ENCODE measurements at places on chromosomes 12 and 14.

- DNase-seq, result no peak
Observed at GRCh38 chr14:56341766-56342493, 223.7 kb downstream of the PELI2 start.

DNA sequence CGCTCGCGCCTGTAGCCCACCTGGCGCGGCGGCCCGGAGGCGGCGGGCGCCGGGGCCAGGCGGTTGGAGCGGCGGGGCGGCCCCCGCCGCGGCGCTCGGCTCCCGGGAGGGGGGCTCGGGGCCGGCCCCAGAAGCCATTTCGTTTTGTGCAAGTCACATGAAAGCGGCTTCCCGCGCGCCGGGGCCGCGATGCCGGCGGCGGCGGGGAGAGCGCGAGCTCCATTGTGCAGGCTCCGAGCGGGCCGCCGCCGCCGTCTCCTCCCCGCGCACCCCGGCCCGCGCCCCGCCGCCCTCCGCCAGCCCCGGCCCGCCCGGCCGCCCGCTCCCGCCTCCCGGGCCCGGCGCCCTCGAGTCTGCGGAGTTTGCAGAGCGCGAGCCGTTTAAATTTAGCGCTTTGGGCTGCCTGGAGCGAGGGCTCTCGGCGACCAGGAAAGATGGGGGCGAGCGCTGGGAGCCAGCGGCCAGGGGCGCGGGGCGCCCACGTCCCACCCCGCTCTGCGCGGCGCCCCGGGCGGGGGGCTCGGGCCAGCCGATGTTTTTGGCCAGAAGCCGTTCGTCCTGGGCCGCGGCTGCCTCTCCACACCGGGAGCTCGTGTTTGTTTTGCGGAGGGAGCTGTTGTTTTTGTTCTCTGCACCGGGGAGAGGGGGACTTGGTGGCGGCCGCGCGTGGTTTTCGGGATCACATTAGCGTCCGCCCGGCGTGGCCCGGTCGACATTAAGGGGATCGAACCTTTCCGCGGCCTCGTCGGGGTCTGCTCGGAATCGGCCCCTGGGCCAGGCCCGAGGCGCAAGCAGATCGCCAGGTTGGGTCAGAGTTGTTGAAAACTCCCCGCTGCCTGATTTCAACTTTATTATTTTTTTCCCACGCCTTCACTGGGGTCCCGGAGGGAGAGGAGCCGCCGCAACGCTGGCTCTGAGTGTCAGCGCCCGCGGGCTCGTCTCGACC is 982 bp downstream of the BCL7A start:
- DNase-seq, result no peak

GRCh38 chr12:52739963-52740362 is 36.6 kb upstream of the KRT77 start:
- no peak for DNase-seq

GRCh38 chr14:26596543-26597061 is 1.2 kb downstream of the NOVA1 start:
- DNase-seq, result no peak

- no peak for DNase-seq
Observed at GRCh38 chr12:110920324-110920910, at the start of gene MYL2. TSS of gene MYL2 (minus strand) at chr12:110920579. CDS start at chr12:110920529, 50 bp downstream.

DNA sequence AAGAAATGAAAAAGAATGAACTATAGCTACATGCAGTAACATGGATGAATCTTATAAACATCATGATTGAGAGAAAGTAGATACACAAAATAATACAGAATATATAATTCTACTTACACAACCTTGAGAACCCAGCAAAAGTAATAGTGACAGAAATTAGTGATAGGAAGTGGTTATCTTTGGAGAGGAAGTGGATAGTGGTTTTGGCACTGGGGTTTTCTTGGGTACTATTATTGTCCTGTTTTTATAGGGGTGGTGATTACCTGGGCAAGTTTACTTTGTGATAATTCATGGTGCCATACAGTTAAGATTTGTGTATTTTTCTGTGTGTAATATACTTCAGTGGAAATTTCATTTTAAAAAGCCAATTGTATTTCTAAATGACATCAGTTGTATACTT is 352.7 kb downstream of the AEBP2 start:
- no peak for DNase-seq

- no peak for DNase-seq
Observed at GRCh38 chr12:59904874-59905521, 309.2 kb downstream of the SLC16A7 start.

DNA sequence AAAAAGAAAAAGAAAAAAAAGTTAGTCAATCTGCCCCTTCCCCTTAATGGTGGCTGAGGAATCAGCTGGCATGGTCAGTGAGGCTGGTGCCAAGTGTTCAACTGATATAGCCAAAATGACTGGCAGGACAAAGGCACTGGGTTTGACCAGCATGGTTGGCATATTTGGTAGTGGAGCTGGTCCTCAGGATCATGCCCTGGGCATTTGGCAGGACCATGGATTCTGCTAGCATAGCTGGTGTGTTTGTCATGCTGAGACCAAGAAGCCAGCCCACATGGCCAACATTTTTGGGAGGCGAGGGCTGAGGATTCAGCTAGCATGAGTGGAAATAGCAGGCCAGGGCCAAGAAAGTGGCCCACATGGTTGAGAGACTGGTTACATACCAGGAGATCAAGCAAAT is 136.5 kb downstream of the FBXL14 start:
- DNase-seq, result no peak

DNA sequence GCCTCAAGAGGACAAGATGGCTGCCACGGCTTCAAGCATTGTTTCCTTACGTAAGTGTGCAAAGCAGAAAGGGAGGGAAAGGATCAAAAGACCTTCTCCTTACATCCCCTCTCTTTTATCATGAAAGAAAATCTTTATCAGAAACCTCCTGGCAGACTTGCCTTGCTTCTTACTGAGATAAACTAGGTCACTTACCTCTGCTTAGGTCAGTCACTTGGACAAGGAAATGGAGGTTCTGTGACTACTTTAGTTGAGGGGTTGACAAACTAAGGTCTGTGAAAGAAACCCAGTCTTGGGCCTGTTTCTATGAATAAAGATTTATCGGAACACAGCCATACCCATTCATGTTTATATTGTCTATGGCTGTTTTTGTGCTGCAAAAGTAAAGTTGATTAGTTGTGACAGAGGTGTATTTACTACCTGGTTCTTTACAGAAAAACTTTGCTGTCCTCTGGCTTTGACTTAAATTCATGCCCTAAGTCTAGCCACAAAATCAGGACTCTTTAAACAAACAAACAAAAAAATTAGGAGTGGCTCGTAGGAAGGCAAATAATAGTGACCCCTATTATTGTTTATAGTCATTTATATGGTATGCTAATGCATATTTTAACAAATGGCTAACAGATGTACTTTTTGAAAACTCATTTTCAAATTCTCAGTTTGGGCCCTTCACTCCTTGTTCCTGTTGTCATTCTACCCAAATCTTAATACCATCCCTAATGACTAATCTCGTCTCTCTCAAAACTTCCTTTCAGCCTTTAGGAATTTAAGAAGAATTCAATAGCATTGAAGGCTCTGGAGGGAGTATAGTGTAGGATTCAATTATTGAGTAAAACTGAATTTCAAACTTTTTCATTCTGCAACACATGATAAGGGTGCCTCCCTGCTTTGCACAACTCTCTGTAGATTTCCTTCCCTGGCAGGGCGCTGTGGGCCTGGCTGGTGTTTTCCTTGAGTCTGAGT is 42.0 kb upstream of the ATP2B1 start:
- DNase-seq, result no peak

DNA sequence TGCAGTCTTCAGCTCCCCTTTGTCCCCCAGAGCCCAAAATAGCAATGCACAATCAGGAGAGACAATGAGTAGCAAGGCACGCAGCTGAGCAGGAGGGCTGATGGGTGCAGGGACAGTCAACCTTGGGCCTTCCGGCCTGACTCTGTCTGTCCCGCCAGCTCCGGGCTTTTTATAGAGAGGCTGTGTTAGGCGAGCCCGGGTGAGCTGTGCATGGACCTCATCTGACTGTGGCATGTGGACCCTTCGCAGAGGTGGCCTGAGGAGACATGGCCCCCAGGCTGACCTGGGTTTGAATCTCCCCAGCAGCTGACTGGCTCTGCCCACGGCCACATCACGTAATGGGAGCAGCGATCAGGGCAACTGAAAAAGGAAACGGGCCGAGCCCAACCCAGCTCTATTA is 177.9 kb downstream of the TSPAN9 start:
- DNase-seq, result peak; percentile 30

DNA sequence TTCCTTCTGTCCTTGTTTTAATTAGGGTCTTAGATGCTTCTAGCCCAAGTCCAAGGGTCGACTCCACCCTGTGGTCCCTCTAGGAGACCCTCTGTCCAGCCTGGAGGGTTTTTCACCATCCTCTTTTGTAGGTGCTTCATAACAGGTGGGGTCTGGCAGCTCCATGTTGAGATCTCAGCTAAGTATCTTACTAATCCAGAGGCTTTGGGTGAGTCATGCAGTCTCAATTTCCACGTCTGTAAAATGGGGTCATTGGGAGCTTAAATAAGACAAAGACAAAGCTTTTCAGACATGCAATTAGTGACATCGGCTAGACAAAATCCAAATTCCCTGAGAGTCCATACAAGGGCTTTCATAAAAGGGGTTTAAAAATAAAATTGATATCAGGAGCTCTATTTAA is 3.2 kb downstream of the HSPB8 start:
- no peak for DNase-seq

DNA sequence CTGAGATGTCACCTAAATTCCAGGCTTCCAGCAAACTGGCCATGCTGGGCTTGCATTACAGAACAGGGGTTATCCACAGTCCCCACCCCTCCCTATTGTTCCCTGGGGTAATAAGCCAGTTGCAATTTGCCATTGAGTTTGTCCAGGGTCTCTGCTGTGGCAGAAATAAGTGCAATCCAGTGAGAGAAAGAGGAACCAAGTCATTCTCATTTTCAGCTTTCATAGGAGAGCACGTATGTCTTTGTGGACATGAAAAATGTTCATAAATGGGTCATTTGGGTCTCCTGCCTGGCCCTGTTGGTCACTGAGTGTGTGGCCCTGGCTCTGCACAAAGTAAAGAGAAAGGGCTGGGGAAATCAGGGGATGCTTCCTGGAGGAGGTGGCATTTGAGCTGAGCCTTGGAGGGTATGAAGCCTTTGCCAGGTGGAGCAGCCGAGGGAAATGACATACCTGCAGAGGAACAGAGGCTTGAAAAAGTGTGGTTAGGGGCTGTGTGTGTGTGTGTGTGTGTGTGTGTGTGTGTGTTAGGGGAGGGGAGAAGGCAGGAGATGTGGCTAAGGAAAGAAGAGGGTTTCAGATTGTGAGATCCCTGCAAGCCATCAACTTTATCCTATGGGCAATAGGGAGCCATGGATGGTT is 29.3 kb downstream of the CMKLR1 start:
- no peak for DNase-seq

GRCh38 chr12:112645586-112645985 is 146.0 kb upstream of the RPH3A start:
- DNase-seq, result no peak

- peak; percentile 77 for DNase-seq
Observed at GRCh38 chr12:46629331-46630229, 196.2 kb downstream of the SLC38A4 start.

- no peak for DNase-seq
Observed at GRCh38 chr12:19192710-19193109, 63.2 kb downstream of the PLEKHA5 start.

GRCh38 chr12:25698772-25699171 is 145.7 kb upstream of the LMNTD1 start:
- DNase-seq, result no peak

GRCh38 chr14:53902307-53902706 is 54.3 kb downstream of the BMP4 start:
- DNase-seq, result no peak

- no peak for DNase-seq
Observed at GRCh38 chr12:92138144-92138543, 7.5 kb downstream of the BTG1 start.

GRCh38 chr12:15405606-15406005 is 83.3 kb downstream of the PTPRO start:
- no peak for DNase-seq

- no peak for DNase-seq
Observed at GRCh38 chr14:29205658-29206057, 439.1 kb downstream of the FOXG1 start.
